ENCODE measurements at places on chromosomes 3 and 15. TPM values are rescaled to one million over a fixed set of nuclear protein-coding genes. Genes with fewer than 3 reads are reported as not detected.

DNA sequence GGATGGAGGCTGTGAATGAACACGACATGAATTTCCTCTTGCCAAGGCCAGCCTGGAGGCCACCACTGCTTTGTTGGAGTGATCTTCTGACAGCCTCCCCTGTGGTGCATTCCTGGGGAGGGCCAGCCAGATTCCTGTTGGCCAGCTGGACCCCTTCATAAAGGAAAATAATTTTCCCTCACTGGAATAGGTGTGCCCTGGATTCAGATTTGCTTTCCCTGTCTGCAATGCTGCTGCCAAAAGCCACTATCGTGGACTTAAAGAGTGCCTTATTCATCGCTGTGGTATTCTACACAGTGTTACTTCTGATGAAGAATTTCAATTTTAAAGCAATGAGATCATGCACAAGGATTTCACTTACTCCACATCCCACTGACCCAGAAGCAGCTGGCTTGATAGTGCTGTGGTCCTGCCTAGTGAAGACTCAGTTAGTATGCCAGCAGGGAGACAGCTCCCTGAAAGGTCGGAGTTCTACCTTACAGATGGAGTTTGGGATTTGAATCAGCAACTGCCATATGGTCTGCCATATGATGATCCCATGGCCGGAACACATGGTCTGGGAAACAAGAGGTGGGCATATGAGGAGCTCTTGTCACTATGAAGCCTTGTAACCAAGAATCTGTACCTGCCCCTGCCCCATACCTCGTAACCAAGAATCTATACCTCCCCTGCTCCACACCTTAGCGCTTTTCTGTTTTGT, 145.2 kb downstream of the KLF13 start:
- no peaks in the 10 kb centered on the region for H3K27me3 ChIP-seq
- H3K27ac ChIP-seq: no peak overlapping the region
- DNase-seq: no peak

- H3K36me3 ChIP-seq: no peaks in the 10 kb centered on the region
- peaks cover 5% of the 10 kb centered on the region for H3K4me1 ChIP-seq
- DNase-seq: no peak
- no peak overlapping the region for H3K27ac ChIP-seq
Observed at GRCh38 chr3:174126990-174127758, 729.6 kb downstream of the NLGN1 start.

- DNase-seq: no peak
- no peak overlapping the region for H3K27ac ChIP-seq
- H3K4me1 ChIP-seq: peaks cover 30% of the 10 kb centered on the region
- H3K27me3 ChIP-seq: no peaks in the 10 kb centered on the region
- H3K36me3 ChIP-seq: peaks cover 10% of the 10 kb centered on the region
- peak overlapping the region; percentile 77 for H3K4me3 ChIP-seq
Observed at GRCh38 chr3:133805384-133805701, 272 bp upstream of the SRPRB start.

DNA sequence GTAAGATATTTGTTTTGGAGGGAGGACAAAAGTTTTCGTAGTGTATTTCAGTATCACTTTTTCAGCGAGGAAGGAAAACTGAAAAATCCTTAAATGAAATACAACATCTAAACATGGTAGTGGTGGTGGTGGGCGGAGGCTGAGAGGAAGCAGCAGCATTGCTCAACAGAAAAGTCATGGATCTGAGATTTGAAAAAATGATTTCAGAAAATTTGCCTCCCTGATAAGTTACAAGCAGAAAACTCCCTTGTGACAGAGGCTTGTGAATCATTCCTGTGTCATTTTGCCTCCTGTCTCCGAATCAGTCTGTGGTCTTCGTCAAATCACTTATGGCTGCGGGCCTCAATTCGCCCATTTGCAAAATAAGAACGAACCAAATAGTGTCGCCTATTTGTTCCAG, 965 bp upstream of the CRBN start:
- H3K36me3 ChIP-seq: no peaks in the 10 kb centered on the region
- H3K4me1 ChIP-seq: peaks cover 25% of the 10 kb centered on the region
- H3K27ac ChIP-seq: no peak overlapping the region
- H3K4me3 ChIP-seq: no peak overlapping the region
- DNase-seq: no peak
- no peaks in the 10 kb centered on the region for H3K27me3 ChIP-seq

PLA2G4F gene
- not detected for total RNA-seq

PLSCR5 gene
- not detected for total RNA-seq

VEPH1 gene
- total RNA-seq: not detected

All from HepG2 (cell line).